ENCODE measurements at places on chromosomes 16 and 17.

DNA sequence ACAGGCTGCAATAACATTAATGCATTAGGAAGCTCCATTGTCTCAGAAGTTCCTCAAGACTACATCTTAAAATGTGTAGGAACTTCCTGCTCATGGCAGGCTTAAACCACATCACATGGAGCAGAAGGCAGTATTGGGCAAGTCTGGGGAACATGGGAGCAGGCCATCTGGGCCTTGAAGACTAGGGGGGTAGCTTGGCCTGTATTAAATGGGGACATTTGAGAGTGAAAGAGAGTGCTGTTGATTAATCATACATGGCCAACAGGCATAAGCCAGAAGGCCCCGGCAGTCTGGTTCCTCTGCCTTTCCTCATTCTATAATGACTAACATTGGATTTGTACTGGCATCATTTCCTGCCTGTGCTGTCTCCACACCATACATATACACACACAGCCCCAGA is 25.2 kb upstream of the SLC5A11 start:
- no peak for DNase-seq

GRCh38 chr17:39933912-39934311 is 6.4 kb downstream of the LRRC3C start:
- DNase-seq = no peak

- DNase-seq = peak; percentile 45
Observed at GRCh38 chr17:50128441-50129352, 1.3 kb downstream of the SAMD14 start.

- DNase-seq = no peak
Observed at GRCh38 chr17:76039121-76039520, 12.0 kb upstream of the EVPL start.

GRCh38 chr17:50064253-50065001 is 8.5 kb downstream of the ITGA3 start:
- DNase-seq = no peak

DNA sequence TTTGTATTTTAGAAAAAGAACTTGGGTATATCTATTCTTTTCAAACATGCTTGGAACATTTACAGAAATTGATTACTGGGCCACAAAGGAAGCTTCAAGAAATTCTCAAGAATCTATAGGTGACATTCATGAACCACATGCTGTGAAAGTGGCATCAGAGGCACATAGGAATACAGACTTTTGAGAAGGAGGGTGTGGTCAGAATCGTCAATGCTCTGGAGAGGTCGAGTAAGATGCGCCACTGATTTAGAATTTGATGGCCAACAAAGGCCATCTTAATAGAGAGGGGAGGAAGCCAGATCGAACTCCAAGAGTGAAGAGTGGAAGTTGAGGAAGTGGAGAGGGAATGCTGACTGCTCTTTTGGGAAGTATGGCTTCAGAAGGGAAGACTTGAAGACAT is 3.5 kb upstream of the NSMCE1 start:
- no peak for DNase-seq

DNA sequence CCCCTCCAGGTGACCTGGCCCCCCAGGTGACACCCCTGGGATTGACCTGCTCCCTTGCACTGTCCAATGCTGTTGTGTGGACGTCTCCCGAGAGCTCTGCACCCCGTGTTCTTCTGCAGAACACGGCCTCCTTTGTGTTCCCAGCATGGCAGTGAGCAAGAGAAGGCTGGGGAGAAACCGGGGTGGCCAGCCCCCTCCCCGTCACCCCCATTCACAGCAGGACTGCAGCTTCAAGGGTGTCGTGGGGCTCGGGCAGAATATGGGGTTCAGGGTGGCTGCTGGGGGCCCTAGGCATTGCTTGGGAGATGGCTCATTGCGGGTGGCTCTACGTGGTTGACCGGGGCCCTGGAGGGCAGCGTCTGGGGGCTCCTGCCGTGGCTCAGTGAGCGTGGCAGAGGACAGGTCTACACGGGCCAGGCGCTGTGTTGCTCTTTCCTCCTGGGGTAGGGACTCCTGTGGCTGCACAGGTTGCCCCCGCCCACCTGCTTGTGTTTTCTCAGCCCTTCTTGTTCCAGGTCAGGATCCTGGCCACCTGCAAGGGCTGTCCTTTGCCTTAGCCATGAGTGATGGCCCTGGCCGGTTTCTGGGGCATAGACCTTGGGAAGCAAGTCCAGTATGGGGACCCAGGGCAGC is 12.5 kb downstream of the GSE1 start:
- DNase-seq = no peak

DNA sequence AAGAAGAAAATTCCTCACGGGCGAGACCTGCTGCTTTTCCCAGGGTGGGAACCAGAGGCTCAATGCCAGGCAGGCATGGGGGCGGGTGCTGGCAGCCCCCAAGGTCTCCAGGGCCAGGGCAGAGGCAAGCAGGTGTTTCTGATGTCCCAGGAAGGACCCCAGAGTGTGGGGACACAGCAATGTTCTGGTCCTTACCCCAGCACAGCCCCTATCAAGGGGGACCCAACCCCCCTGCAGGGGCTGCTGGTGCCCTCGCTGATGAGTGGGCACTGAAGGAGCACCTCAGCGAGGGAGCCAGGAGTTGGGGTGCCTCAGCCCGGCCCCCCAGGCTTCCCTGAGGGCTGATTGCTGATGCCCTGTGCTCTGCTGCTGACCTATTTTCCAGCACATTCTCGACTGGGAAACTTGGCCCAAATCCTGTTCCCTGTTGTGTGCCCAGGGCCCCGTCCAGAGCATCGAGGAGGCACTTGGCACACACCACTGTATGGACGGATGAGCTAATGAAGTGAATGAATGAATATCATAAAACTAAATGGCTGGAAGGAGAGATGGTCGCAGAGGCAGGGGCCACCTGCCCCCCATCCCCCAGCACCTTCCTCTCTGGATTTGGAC is 2.8 kb downstream of the DBNDD1 start:
- no peak for DNase-seq

- peak; percentile 2 for DNase-seq
Observed at GRCh38 chr17:61205931-61206330, 193.7 kb upstream of the TBX2 start.

GRCh38 chr16:74298104-74298503 is 1.5 kb downstream of the PSMD7 start:
- DNase-seq = peak; percentile 8

DNA sequence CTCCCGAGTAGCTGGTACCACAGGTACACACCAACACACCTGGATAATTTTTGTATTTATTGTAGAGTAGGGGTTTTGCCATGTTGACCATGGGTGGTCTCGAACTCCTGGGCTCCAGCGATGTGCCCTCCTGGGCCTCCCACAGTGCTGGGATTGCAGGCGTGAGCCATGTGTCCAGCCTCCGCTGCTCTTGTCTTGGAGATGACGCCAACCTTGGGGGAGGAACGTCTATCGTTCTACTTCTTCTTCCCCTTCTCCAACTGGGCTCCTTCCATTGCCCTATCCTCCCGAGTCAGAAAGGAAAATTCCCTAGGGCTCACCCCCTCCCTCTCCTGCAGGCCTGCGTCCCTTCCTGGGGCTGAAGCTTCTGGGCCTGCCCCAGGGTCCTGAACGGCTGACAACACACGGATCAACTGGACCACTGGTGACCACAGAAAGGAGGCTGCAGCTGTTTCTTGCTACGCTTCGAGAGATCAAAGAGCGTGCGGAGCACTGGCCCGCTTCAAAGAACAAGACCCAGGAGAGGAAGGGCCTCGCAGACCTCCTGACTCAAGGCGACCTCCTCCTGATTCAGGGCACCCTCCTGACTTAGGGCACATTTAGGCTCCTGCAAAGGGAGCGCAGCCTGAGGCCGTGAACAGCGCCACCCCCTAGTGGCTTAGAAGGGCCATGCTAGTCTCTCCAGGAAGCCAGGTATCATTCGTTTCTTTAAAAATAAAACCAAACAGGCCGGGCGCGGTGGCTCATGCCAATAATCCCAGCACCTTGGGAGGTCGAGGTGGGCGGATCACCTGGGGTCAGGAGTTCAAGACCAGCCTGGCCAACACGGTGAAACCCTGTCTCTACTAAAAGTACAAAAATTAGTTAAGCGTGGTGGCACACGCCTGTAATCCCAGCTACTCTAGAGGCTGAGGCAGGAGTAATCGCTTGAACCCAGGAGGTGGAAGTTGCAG is 48.5 kb upstream of the HELZ start:
- DNase-seq = peak; percentile 88

DNA sequence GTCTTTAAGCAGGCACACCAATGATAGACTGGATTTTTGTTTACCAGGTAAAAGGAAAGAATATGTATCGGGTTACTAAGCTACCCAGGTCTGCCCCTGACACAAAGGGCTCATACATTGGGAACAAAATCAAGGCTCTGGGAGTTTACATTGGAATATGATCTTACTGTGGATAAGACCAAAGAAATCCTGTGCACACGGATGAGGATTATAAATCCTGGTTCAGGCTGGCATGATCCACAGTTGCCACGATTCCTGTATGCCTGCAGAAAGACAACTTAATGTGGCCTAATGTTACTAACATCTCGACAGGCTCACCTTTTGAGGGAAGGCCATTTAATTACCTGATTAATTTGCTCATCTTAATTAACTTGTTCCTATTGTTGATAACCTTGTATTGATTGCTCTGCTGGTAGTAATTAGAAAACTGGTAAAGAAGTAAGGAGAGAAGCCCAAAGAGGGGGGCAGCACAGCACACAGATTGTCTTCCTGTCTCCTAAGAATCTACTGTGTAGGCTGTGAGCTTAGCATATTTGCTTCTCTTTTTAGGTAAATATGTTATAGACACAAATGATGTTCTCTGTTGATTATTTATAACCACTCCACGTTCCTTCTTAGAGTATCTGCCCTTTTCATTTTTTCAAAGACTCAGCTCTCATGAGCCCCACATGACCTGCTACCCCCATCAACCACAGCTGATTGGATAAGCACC is 51.0 kb upstream of the TOX3 start:
- DNase-seq = peak; percentile 98

- peak; percentile 91 for DNase-seq
Observed at GRCh38 chr16:527015-527903, at the start of gene CAPN15. Gene CAPN15, plus strand, starts transcription at chr16:527712. Its CDS starts 19,127 bp downstream, at chr16:546839.

DNA sequence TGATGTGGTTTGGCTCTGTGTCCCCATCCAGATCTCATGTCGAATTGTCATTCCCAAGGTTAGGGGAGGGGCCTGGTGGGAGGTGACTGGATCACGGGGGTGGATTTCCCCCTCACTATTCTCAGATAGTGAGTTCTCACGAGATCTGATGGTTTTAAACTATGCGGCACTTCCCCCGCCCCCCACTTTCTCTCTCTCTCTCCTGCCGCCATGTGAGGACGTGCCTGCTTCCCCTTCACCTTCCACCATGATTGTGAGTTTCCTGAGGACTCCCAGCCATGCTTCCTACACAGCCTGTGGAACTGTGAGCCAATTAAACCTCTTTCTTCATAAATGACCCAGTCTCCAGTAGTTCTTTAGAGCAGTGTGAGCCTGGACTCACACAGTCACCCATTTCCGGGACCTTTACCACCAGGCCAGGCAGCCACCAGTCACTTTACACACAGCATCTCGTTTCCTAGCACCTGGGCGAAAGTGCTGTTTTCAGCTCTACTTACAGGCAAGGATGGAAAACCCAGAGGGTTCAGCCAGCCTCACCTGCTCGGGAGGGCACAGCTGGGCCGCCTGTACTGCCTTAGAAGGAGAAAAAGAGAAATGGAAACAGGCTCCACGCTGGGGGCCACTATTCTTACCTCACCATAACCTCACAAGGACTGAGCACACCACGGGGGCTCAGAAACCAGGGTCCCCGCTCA is 13.8 kb upstream of the ZC3H18 start:
- DNase-seq = no peak

- DNase-seq = no peak
Observed at GRCh38 chr17:61383689-61384201, 15.9 kb upstream of the TBX2 start.

- no peak for DNase-seq
Observed at GRCh38 chr16:87334651-87335624, 17.7 kb upstream of the C16orf95 start.

- DNase-seq = peak; percentile 28
Observed at GRCh38 chr16:87608400-87608985, 6.2 kb downstream of the JPH3 start.

DNA sequence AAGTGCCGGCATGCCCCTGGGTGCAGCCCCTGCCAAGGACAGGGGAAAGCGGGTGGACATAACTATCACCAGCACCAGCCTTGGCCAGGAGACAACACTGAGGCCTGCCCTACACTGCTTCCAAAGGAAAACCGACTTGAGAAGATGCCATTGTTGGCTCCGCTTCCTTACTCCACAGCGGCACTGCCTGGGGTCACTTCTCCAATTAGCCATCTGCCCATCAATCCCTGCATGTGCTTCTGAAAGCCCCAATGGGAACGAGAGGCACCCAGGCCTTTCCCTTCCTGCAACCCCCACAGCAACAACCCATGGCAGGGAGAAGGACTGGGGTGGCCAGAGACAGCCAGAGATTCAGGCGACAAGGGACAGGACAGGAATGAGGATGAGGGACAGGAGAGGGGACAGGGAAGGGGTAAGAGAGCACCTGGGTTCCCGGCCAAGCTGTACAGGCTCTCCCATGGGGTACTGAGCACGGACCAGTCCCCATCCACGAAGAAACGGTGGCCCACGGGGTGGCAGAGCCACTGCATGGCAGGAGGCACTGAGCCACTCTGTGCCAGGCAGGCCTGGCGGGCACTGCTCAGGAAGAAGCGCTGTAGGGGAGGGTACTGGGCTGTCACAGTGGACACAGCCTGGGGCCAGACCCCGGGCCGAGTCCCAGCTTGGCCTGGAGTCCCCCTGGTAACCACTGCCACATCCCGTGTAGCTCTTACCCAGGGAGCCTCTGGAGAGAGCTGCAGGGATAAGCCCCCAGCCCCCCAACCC is 21.2 kb downstream of the SREBF1 start:
- no peak for DNase-seq

DNA sequence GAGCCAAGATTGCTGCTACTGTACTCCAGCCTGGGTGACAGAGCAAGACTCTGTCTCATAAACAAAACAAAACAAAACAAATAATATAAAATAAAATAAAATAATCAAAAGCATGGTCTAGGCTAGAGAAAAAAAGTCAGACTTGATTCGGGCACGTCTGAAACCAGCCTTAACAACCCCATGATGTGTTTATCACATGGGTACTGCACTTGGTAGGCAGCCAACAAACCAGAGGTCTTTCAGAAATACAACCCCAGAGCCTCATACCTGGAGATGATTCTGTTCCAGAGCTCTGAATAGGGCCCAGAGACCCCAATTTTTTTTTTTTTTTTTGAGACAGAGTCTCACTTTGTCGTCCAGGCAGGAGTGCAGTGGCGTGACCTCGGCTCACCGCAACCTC is 9.6 kb upstream of the HAPSTR1 start:
- DNase-seq = no peak

All from DMS53 (cell line).